ENCODE measurements at places on chromosomes 7 and 10.

DNA sequence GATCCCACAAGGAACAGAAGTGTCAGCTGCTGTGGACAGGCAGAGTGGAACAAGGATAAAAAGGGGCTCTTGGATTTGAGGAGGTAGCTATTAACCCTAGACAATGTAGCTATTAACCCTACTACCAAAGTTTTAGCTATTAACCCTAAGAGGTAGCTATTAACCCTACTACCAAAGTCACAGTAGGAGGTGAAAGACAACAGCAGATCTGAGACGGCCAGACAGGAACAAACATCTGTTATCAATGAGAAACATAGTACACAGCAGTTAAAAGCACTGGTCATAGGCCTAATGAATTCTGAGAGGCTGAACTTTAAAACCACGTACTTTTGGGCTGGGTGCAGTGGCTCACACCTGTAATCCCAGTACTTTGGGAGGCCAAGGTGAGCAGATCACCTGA lies 11.9 kb downstream of the ERCC6 start:
- DNase-seq = no peak

GRCh38 chr7:41205600-41205999 lies 497.3 kb downstream of the INHBA start:
- DNase-seq = no peak

DNA sequence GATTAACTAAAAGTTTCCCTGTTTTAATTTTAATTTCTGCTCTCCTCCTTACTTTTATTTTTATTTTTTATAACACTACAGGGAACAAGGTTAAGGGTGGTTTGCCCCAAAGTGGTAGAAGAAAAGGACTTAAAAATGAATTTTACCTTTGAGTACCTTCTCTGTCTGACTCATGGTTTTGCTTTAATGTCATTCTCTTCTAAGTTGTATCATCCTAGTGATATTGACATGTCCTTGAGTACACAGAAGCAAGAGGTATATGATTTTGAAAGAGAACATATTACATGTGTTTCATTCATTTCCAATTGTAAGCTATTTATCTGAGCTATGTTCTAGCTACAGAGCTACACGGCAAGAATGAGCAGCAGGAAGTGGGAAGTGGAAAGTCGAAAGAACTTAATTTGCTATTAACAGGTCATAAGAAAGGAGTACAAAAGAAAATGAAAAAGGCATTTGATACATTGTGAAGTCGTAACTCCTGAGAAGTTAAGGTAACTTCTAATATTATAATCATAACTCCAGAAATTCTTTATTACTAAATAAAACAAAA lies 112.5 kb downstream of the SEMA3A start:
- no peak for DNase-seq

DNA sequence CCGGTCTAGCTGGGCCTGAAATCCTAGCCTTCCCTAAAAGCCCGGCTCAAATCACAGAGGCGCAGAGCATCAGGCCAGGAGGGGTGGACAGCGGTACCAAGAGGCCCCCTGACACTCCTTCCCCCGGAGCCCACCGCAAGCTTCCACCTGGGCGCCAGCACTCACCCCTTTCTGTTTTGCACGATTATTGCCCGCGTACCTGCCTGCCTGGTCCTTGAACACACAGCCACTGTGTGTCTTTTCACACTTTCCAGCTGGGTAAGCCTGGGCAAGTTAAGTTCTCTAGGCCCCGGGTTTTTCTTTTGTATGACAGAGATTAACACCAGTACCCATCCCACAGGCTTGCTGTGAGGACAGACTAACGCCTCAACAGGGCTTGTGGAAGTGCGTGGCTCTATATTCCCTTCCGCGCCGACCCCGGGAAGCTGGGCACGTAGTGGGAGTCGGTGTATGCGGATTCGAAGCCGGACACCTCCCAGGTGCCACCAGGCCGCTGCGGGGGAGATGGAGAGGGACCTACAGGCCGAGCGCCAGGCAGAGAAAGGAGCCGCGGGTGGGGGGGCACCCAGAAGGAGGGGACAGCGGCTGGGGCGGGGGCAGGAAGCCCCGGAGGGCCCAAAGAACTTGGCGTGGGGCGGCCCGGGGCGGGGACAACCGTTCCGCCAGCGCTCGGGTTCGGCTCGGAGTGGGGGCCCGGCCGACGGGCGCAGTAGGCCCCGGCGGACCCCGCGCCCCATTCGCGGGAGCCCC lies 792 bp downstream of the ZNF746 start:
- peak; percentile 24 for DNase-seq

DNA sequence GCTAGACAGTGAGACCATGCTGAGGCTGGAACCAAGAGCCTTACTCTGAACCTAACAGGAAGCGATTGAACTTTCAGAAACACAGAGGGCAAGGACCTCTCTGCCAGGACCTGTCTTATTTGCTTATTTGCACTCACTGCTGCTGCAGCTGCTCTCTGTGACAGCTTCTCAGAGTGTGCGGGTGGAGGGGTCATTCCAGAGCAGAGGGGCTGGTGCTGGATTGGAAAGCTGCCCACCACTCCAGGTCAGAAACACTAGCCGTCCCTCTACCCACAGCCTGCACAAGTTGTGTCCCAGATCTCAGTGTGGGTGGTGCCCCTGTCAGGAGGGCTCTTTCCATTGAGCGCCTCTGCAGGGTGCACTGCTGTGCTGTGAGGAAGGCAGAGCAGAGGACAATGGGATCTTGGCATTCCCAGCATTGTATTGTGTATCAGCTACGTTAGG lies 126.2 kb downstream of the CCNY start:
- DNase-seq = peak; percentile 76

DNA sequence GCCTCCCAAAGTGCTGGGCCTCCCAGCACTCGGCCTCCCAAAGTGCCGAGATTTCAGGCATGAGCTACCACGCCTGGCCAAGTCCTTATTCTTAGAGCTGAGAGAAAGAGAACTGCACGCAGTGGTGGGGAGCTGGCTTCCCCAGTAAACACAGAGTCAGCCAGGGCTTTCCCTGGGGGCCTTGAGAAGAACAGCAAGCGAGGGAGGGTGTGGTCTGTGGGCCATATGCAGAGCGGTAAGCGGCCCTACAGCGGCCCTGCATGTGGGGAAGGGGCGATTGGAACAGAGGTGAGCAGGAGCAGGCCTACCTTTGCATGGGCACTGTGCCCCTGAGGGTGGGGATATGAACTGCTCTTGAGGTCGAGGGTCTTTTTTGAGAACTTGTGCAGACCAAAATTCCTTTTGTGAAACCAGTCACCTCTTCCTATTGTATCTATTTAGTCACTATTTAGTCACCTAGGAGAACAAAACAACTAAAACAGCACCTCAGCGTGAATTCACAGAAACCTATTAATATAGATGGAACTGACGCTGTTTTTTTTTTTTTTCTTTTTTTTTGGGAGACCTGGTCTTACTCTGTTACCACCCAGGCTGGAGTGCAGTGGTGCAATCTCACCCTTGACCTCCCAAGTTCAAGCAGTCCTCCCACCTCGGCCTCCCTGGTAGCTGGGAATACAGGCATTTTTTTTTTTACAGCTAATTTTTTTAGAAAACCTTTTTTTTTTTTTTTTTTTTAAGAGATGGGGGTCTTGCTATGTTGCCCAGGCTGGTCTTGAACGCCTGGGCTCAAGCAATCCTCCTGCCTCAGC lies 36.9 kb upstream of the SH2D4B start:
- DNase-seq = no peak

GRCh38 chr7:50229964-50230363 lies 74.6 kb upstream of the IKZF1 start:
- no peak for DNase-seq

- no peak for DNase-seq
Observed at GRCh38 chr10:50614444-50615137, 9.2 kb downstream of the SGMS1 start.

DNA sequence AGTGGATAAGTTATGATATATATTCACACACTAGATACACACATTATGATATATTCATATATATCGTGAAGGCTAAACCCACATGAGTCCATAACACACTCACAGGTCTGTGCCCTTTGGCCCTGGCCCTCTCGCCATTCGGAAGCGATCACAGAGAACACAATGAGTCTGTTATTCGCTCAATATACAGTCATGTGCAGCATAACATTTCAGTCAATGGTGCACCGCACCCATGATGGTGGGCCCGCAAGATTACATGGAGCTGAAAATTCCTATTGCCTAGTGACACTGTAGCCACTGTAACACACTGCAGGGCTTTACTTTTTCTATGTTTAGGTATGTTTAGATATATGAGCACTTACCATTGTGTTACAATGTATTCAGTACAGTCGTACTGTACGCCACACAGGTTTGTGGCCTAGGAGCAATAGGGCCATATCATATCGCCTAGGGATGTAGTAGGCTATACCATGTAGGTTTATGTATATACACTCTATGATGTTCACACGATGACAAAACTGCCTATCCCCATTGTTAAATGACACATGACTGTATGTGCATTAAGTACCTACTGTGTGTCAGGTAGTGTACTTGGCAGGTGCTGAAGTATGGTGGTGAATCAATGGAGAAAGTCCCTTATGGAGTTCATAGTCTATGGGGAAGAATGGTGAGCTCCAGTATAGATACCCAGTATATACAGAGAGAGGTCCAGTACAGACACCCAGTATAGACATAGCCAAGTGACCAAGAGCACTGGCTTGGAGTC lies 198.8 kb upstream of the KLF14 start:
- DNase-seq = no peak

GRCh38 chr10:28734938-28735759 lies 57.8 kb downstream of the BAMBI start:
- DNase-seq = no peak

GRCh38 chr7:33089142-33089541 lies 20.1 kb downstream of the RP9 start:
- DNase-seq = no peak

- no peak for DNase-seq
Observed at GRCh38 chr7:43799605-43800004, 41.1 kb downstream of the BLVRA start.

DNA sequence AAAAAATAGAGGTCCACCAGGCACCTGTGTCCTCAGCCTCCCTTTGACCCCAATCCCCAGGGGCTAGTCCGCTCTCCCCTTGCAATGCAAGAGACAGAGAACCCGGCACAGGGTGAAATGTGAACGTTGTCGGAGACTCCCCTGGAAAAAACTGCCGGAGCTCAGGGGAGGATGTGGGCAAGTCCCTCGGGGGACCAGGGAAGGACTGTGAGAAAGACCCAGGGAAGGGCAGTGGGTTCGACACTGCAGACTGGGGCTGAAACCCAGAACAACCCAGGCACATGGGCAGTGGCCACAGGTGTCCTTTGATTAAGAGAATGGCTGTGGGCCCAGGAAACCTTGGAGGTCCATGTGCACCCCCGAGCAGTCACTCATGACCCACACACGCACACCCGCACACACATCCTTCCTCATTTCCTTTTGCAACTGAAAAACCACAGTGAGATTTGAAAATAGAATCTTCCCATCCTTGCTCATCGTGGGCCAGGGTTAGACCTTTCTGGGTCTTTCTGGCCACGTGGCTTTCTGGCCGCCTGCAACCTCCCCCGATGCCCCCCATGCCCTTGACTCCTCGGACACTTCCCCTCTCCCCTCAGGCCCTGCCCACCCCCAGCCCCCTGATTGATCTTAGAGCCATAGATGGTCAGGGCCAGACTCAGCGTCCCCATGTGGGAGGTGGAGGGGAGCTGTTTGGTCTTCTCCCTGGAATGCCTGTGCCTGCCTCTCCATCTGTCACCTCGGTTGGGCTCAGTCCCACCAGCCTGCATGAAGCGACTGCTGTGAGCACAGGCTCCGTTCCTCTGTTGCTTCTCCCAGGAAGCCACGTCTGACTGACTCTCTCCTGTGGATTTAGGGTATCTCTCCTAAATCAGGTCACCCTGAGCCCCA lies 7.9 kb downstream of the LAT2 start:
- DNase-seq = peak; percentile 41

DNA sequence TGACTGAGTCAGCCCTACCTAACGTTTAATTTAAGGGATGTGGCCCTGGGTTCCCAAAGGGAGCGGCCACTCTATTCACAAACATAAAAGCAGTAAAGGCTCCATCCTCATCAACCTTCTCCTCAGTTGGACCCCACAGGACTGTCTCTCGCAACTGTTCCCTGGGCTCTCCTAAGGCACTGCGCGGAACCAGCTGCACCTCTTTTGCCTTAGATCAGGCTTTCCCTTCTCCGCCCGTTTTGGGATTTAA lies 689 bp upstream of the GTPBP4 start:
- no peak for DNase-seq

DNA sequence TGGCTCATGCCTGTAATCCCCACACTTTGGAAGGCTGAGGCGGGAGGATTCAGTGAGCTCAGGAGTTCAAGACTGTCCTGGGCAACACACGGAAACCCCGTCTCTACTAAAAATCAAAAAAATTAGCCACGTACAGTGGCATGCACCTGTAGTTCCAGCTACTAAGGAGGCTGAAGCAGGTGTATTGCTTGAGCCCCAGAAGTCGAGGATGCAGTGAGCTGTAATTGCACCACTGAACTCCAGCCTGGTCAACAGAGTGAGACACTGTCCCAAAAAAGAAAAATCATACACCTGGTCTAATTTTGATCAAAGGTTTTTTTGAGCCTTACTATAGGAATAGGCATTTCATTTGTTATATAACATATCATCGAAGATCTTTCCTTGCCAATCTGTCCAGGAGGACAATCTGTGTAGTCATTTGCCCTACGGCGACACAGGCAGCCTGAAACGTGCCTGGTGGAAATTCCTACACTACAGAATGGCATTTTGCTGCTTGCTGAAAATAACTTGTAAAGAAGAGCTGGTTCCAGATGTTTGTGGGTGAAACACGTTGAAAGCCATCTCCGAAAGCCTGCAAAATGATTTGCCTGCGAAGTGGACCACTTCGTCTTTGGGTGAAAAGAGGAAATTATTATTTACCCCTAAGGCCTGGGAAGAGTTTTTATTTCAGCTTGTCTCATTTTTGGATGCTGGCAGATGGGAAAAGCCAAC lies 31.3 kb upstream of the GDI2 start:
- no peak for DNase-seq

Data from globus pallidus (tissue), 1 donor.